H9 (cell line): ENCODE measurements at places on chromosomes 5 and 9.

- no peak for DNase-seq
Observed at GRCh38 chr5:139046551-139046950, 151.6 kb downstream of the SIL1 start.

DNA sequence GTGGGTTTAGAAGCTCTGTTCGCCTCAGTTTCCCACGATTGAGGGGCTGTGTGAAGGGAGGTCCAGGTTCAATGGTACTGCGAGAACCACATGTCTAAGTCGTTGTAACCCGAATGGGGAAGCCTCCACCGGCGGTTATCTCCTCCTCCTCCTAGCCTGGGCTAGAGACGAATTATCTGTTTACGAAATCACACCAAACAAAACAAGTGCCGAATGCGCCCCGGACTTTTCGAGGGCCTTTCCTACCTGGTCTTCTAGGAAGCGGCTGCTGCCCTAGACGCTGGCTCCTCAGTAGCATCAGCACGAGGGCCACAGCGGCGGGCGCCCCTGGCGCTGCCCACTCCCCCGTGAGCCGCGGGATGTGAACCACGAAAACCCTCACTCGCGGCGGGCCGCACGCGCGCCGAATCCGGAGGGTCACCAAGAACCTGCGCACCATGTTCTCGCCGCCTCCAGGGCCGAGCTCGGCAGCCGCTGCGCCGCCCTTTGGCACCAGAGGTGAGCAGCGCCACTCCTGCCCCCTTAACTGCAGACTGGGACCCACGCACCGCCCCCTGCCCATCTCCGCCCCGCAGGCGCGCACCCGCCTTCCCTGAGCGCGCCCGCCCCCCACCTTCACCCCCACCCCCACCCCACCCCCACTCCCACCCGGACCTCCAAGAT lies at the start of gene CDKN2A:
CDKN2A (minus strand) TSS at position 500 of the 663 bp plus-strand sequence.
- peak; percentile 60 for DNase-seq

DNA sequence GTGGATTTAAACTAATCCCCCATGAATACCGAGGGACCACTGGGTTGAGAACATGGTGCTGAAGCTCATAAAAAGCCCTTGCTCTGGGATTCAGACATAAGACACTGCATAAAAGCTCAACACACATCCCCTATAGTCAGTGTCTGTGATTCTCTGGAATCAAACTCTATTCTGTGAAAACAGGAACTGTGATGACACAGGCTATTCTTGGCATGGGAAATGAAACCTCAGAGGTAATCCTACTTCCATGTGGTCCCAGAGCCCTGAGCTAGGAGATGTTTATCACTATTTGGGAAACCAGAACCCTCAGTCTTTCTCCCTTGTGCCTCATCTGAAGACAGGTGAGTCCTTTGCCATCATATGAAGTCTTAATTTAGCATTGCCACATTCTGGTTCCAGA lies 135.4 kb upstream of the PRSS3 start:
- no peak for DNase-seq

DNA sequence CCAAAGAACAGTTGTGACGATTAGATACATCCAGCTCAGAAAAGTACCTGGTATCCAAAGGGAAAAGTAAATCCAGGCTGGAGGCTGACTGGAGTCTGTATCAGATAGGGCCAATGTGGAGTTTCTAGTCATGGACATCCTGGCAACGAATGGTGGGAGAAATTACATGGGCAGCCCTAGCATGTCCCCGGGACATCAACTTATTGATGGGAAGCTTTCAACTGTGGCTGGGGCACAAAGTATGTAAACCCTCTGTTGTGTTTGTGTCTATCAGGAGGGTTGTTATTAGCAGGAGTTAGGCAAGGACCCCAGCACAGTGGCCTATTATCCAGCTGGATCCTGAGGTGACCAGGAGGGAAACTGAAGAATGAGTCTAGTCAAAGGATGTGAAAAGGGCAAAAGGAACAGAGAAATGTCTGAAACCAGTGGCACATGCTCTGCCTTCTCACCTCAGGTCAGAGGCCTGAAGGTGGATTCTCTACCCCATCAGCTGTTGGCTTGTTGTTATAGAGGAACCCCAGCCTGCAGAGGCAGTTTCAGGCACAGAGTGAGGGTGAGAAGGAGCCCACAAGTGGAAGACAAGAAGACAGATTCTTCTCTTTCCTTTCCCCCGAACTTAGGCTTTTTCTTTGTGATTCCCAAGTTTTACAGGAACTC lies 19.9 kb downstream of the IFNW1 start:
- no peak for DNase-seq

DNA sequence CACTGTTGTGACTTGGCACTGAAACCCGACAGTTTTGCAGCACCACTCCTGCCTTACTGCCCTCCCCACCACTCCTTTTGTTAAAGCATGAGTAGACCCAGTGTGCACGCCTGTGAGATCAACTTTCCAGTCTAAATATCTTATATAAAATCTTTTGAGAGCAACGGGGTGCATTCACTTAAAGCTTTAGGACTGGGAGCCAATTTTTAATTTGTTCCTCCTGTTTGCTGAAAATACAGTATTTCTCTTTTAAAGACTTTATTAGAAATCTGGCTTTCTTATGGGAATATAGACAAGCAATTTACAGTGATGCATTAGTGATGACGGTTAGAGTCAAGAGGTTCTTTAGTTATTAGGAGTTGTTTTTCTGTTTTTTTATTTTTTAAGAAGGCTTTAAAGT lies 397.5 kb downstream of the TMEM167A start:
- no peak for DNase-seq
